ENCODE measurements at places on chromosomes 1 and 21.
A peak's percentile ranks its signal among the peaks of the same experiment; 100 is the strongest.

GRCh38 chr1:163772246-163772645, 450.5 kb downstream of the NUF2 start:
- DNase-seq: no peak

GRCh38 chr1:246681900-246682895, 42.0 kb upstream of the SCCPDH start:
- DNase-seq: no peak

DNA sequence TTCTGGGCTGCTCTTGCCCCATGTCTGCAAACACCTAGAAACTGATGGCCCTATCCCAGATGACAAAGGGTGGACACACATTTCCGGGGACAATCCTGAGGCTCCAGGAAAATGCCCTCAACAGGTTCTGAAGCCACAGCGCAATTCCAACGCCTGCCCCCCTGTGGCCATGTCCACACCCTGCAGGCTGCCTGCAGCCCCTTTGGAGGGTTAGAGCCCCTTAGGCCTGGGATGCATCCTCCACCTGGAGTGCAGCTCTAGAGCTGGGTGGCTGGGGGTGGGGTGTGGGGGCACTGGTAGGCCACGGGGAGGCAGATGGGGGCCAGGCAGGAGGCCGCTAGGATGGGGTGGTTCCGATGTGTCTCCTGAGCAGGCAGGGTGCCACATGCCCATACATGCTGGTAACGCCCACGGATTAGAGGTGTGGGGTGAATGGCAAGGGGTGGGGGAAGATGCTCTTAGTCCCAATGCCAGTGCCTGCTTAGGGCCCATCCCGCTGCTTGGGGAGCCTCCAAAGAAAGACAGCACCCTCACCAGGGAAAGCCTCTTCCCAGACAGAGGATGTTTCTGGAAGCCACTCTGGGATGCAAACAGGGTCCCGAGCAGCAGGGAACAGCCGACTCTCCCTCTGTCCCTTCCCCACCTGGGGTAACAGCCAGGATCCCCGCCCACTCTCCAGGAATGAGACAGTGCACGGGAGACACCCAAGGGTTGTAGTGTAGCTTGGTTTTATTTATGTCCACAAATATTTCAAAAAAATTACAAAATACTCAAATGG, 34.0 kb downstream of the SLC45A1 start:
- DNase-seq: no peak

- DNase-seq: no peak
Measured at GRCh38 chr1:212914789-212915188, 35.6 kb upstream of the VASH2 start.

DNA sequence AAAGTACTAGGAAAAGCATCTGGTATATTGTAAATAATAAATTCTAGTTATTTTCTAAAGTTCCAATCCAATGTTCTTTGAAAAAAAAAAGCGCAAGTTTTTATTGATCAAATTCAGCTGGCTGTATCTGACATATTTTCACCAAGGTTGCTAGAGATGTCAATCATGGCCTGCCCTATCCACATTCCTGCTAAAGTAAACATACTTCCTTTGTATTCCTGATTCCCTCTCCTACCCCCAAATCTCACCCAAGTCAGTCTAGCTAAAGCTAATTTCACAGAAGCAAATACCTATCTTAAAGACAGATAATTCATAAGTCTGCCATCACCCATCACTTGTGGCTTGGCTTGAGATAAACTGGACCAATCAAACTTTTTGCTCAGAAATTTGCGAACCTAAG, 21.3 kb downstream of the ANKRD13C start:
- no peak for DNase-seq

- DNase-seq: no peak
Measured at GRCh38 chr1:115133440-115133839, 44.1 kb upstream of the TSPAN2 start.

DNA sequence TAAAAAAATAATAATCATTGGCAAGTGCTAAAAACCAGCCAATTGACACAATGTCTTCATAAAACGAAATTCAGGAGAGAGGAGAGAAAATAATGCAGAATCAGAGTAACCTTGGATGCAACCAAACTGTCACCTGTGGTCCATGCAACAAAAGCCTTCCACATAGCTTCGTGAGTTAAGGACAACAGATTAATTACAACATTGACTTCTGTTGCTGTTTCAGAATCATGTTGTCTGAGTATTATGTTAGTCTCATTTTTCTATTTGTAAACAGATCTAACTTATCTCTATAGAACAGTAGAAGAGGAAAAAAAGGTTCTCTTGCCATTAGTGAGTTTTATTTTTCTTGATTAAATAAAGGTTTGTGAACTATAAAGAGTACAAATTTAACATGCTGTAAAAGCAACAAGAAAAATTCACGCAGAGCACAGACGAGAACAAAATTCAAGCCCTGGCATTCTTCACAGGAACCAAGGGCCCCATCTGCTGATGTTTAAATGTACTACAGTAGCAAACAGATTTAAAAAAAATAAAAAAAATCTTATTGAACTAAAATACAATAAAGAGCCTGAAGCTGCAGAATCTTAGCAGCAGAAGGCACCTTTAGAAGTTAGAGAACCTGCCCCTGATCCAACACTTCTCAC, 381.1 kb upstream of the PKN2 start:
- peak; percentile 10 for DNase-seq

DNA sequence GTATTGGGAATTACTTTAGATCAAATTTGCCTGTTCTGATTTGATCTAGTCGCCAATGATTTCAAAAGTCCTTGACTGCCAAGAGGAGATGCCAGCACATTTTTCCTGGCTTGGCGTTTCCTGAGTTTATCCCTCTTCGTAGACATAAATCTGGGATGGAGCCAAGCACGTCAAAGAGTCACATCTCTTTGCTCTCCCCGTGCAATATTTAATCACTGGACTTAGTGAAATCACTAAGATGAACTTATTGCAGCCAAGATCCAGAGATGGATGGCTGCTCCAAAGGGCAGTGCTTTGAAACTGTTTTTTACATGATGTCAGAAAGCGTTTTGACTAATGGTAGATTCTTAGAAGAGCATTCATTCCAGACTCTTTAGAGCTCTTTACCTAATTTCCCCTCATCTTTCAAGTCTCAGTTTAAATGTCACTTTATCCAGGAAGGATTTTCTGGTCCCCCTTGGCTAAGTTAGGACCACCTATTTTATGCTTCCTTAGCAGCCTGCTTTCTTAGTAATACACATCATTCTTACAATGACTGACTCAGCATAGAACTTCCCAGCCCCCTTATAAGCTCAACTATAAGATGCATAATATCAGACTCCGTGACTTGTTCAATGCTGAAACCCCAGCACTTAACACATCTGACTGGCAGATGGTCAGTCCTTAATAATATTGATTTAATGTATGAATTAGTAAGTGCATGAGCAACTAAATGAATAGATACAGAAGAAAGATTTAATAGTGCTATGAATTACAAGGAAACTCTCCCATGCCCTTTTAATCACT, 94.4 kb upstream of the GREM2 start:
- peak; percentile 59 for DNase-seq

GRCh38 chr1:227315629-227316346, 2.5 kb downstream of the CDC42BPA start:
- no peak for DNase-seq

GRCh38 chr1:197151185-197151584, 4.7 kb upstream of the ASPM start:
- no peak for DNase-seq

DNA sequence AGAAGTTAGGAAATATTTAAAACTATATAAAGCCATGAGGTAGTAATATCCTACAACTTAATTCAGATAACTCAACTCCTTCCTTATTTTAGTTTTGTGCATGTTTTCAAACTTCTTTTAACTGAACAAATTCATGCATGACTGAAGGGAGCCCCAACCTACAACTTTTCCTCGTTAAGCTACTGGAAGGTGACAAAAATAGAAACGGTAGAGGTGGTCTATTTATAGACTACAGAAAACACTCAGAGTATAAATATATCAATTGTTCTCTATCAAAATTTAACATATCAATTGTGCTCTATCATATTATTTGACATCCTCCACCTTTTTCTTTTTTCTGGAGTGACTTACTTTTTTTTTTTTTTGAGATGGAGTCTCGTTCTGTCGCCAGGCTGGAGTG, 16.8 kb downstream of the SYNJ1 start:
- DNase-seq: no peak

DNA sequence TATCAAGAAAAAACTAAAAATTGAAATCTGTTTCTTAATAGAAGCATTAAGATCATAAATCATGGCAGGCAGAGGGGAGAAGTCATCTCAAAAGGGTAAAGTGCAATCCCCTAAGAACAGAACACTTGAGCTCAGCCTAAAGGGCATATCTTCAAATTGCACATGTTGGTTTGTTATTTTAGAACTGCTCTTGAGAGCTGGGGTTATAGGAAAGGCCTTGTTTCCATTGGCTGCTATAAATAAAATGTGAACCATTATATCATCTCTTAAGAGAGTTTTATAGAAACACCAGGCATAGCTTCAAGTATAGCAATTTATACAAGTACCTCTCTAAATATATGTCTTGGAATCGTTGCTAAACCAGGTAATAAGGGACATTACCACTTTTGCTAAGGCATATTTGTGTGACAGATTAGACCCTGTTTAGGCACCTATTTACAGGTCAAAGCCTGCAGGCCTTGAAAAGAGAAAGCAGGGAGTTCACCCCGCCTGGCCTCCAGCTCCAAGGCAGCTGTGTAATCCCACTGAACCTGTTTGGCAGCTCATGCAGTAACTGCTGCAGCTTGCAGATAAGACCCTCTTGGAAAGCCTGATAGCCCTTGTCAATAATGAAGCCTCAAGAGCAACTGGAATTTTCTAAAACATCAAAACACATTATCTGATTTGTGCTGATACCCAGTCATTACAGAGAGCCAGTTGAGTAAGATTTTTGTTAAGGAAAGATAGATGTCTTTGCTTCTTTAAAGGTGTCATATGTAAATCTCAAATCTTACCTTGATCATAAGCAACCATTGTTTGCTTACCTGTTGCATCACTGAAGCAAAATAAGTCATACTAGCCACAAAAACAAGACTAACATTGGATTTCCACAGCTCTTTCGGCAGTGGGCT, 24.2 kb upstream of the SYDE2 start:
- DNase-seq: no peak

- no peak for DNase-seq
Measured at GRCh38 chr1:89611721-89612120, 21.2 kb upstream of the LRRC8C start.

DNA sequence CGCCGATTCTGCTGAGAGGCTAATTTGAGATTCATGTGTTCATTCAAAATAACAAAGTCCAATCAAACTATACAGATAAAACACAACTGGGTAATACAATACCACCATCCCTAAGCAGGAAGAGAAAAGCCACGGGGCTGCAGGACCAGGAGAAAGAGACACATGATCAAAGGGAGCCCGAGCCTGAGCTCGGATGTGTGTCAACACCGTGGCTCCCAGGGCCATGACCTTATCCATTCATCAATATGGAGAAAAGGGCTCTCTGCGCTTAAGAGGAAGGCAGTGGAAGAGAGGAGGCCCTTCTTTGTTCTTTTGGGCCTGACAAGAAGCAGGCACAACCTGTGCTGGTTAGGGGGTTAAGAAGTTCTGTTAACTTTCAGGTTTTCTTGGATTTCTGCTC, 56.7 kb downstream of the HUNK start:
- no peak for DNase-seq

GRCh38 chr1:161492827-161493226, 12.4 kb upstream of the FCGR2A start:
- no peak for DNase-seq

DNA sequence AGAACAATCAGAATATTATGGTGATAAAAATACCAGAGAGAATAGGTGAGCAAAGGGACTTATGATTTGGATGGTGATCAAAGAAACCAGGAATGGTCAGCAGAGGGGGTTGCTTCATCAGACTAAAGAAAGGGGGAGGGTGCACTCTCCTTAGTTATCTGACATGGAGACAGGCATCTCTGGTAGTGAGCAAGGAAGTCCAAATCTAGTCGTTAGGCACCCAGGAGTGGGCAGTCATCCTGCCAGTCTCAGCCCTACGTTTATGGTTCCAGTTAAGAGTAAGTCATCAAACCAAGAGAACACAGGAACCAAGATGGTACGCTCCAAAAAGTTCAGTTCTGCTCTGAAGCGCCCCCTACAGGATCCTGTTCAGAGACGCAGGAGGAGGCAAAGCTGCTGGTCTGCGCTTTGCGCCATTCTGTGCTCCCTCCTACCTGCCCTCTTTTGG, 28.6 kb downstream of the EBNA1BP2 start:
- DNase-seq: no peak

- DNase-seq: no peak
Measured at GRCh38 chr1:84724128-84724860, 34.0 kb upstream of the SSX2IP start.

DNA sequence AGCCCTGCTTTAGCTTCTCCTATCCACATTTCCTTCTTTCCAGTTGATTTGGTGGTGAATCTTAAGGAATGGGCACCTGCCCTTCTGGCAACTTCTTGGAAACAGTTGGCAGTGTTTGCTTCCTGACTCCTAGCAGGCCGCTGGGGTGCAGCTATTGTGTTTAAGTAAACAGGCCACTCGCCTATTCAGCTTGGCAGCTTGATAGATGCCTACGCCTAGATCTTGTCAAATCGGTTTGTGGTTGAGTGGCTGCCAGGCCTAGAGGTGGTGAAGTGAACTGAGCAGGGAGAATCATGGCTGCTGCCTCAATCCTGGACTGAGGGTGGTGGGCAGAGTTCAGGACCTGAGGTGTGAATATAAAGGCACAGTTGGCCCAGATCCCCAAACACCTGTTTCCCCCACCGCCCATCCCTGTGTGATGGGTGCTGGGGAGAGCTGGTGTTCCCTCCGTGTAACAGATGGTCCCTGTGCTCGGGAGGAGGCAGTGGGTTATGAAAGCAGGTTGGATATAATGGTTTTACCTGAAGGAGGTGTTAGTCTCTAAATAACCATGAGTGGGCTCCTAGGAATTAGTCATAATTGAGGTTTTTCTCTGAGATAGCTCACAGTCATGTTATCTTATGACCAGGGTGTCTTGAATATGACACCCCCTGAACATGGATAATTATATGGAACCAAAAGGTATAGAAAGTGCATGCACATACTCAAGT, 940 bp upstream of the PLA2G2C start:
- no peak for DNase-seq

DNA sequence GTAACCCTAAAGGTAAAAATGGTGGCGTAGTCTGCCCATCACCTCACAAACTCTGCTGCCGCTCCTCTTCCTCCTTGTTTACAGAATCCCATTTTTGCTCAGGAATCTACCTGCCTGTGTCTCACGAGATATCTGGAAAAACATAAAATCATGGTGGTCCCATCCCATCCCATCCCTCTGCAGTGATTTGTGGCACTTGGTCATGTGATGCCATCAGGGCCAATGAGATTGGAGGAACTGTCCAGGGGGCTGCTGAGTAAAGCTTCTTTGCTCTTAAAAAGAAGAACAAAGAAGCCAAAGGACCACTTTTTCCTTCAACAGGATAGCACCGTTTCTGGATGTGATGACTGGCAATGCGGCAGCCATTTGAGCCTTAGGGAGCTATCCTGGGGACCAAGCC, 33.0 kb upstream of the CLDN14 start:
- DNase-seq: no peak

GRCh38 chr21:29342363-29342957, 43.7 kb downstream of the BACH1 start:
- DNase-seq: peak; percentile 89

- DNase-seq: no peak
Measured at GRCh38 chr1:41501581-41501980, 17.1 kb upstream of the EDN2 start.
